SJSA1 (cell line): ENCODE measurements at places on chromosomes 3 and 15. TPM values are rescaled to one million over a fixed set of nuclear protein-coding genes. Genes with fewer than 3 reads are reported as not detected.

The XCR1 gene
- not detected in 2 replicates for total RNA-seq

The TTLL13 gene
- not detected in 2 replicates for total RNA-seq

GRCh38 chr3:29285471-29286071 is 4.7 kb downstream of the RBMS3 start:
- DNase-seq = no peak

GRCh38 chr3:114899186-114899931 is 247.7 kb downstream of the ZBTB20 start:
- DNase-seq = no peak

The LARP6 gene
- 59.1 and 81.5 TPM in 2 replicates for total RNA-seq
